MG63 (cell line): ENCODE measurements at places on chromosomes 1 and 21. TPM values are rescaled to one million over a fixed set of nuclear protein-coding genes. Genes with fewer than 3 reads are reported as not detected.

NBPF26 gene
- 11.4 and 15.2 TPM in 2 replicates for total RNA-seq

GPR161 gene
- 5.2 and 5.8 TPM in 2 replicates for total RNA-seq

EXO5 gene
- total RNA-seq: 5.2 TPM in 2 replicates

CCDC30 gene
- total RNA-seq: 0.56 TPM in 1 of 2 replicates, not detected in the other

ASAP3 gene
- total RNA-seq: 8.4 and 17.3 TPM in 2 replicates

CYP4Z1 gene
- total RNA-seq: not detected in 2 replicates

DIRAS3 gene
- total RNA-seq: not detected in 2 replicates

CKS1B gene
- total RNA-seq: 124 and 222 TPM in 2 replicates

ELOA gene
- 32.8 and 35.6 TPM in 2 replicates for total RNA-seq

GNAT2 gene
- 0.10 TPM in 1 of 2 replicates, not detected in the other for total RNA-seq

RAB3B gene
- total RNA-seq: 0.53 and 0.81 TPM in 2 replicates

GREM2 gene
- total RNA-seq: 0.63 and 1.5 TPM in 2 replicates

HSD3B2 gene
- not detected in 2 replicates for total RNA-seq

KCND3 gene
- 0.07 and 0.10 TPM in 2 replicates for total RNA-seq

EDARADD gene
- total RNA-seq: 0.10 TPM in 1 of 2 replicates, not detected in the other

CNR2 gene
- not detected in 2 replicates for total RNA-seq

FMN2 gene
- 15.6 and 15.7 TPM in 2 replicates for total RNA-seq

SPATA45 gene
- not detected in 2 replicates for total RNA-seq

TMCC2 gene
- 2.4 and 3.7 TPM in 2 replicates for total RNA-seq

SPRR1B gene
- total RNA-seq: not detected in 2 replicates
